Astrocyte (in vitro differentiated cells and primary cell): ENCODE measurements at places on chromosomes 6 and 20.
A peak's percentile ranks its signal among the peaks of the same experiment; 100 is the strongest.

- DNase-seq: no peak
Measured at GRCh38 chr20:44886266-44886651, 754 bp downstream of the YWHAB start.

DNA sequence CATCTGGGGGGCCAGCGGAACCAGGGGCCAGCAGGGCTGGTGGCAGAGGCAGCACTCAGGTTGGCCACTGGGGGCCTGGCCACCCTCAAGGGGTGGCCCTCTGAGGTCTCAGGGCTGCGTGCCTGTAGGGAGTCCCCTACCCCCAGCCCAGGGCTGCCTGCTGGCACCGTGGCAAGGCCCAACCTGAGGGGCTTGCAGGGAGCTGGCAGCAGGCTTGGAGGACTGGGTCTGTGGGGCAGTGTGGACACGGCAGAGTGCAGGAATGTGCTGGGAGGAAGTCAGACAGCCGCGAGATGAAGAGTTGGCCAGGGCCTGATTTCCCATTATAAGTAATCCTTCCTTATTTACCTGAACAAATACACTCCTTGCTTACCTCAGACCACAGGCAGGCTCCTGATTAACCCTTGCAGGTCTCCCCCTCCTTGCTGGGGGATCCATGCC lies at the start of gene SPDEF:
Gene SPDEF, minus strand, starts transcription at position 299 of the 441 bp plus-strand sequence. CDS start 11,874 bp downstream, outside the sequence.
- DNase-seq: peak; percentile 14

GRCh38 chr6:164532198-164533044 lies 777.0 kb downstream of the C6orf118 start:
- DNase-seq: no peak

- DNase-seq: no peak
Measured at GRCh38 chr6:142162780-142163179, 15.7 kb downstream of the VTA1 start.

GRCh38 chr6:131838051-131838450 lies 30.2 kb downstream of the ENPP1 start:
- DNase-seq: peak; percentile 34

DNA sequence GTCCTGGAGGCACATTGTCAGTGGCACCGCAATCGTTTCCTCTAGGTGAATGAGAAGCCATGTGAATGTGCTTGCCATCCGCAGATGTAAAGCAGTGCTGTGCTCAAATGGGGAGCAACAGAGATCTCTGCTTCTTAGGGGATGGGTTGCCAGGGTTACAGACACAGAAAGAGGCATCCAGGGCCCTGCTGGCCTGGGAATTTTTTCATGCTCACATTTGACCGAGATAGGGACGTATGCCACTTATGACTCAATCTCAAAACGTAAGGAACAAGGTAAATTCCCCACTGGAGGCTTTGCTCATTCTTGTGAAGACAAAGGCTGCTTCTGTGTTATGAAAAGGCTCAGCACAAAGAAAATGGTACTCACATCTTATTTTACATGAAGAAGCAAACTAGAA lies 11.0 kb downstream of the C6orf118 start:
- no peak for DNase-seq

DNA sequence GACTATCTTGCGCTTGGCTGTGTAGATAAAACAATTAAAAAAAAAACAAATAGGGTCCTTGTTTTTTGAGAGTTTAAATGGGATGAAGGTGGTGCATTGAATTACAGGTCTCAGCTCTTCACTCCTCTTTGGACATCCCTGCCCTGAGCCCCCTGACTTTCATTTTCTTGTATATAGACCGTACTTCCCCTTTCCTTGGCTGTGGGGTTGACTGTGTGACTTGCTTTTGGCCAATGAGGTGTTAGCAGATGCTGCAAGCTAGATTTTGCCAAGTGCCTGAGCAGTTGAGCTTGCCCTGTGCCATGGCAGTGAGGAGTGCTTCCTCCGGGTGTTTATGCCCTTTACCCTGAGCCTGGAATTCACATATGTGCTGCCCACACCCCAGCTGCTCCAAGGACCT lies 386.1 kb upstream of the ZFP64 start:
- no peak for DNase-seq

DNA sequence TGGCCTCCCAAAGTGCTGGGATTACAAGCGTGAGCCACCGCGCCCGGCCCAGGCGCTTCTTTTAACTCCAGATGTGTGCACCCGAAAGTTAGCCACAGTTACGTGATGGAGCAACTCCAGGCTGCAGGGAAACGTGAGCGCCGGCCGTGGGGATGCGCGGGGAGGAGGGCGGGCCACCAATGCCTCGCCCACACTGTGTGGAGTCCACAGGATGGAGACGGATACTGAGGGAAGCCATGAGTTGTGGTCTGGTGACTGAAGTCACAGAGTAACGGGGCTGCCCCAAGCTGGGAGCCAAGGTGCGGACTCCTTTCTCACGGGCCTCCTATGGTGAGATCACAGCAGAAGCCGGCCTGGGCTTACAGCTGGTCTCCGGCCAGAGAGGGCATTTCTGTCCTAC lies 23.2 kb downstream of the YTHDF1 start:
- no peak for DNase-seq

DNA sequence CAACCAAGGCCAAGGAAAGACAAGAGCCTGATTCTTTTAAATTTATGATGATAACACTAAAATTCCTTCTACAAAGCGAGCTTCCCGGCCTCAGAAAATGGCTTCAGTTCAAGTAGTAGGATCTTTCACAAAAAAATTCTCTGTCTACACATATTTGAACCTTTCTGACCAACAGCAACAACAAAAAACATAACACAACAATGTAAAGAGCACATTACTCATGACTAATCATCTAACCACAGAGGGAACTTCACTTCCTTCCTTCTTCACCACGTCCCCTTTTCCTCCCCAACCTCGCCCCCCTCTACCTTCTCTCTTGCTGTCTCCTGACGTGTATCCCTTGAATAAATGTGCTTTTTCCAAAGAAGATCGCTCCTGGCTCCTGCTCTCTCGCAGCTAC lies 228.2 kb downstream of the MYLK4 start:
- peak; percentile 61 for DNase-seq

DNA sequence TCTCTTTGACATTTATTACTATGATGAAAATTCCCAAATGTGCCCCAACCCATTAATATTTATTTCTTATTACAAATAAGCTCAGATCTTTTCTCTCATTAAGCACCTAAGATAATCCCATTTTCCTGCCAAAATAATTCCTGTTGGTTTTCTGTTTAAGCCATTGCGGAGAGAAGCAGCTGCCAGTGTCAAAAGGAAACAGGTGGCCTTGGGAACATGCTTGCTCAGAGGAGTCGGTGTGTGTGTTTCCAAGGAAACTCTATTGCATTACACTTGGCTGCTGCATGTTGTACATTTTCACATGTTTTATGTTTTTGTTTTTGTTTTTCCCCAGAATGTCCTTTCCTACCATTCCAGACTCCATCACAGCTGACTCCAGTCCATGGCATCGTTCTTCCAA lies 56.4 kb downstream of the CD24 start:
- no peak for DNase-seq

DNA sequence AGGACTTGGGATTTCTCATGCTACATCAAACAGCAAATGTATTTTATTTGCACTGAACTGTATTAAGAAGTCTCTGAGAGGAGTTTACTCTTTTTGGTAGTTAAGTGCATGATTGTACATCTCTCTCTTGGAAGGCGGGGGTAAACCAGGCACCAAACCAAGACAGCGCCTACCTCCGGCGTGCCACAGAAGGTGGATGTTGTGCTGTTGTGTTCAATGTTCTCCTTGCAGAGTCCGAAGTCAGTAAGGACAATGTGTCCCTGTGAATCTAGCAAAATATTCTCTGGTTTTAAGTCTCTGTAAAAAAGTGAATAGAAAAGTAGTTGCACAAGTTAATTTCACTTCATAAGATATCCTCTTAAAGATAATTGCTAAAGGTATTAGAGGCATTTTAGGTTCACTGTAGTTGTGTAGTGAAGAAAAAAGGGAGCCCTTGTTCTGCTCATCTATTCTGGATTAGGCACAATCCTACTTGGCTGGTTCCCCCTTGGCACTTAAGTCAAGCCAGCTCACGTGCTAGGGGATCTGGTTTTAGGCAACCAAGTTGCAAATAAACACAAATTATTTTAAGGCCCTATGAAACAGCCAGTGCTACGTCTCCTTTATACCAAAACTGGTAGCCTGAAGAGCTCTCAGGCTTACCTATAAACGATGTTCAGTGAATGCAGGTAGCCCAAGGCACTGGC lies 119.7 kb upstream of the SLC2A12 start:
- DNase-seq: no peak

GRCh38 chr6:109079981-109080380 lies 14.7 kb downstream of the SESN1 start:
- DNase-seq: no peak

- peak; percentile 32 for DNase-seq
Measured at GRCh38 chr6:112938650-112939049, 591.5 kb downstream of the RFPL4B start.

DNA sequence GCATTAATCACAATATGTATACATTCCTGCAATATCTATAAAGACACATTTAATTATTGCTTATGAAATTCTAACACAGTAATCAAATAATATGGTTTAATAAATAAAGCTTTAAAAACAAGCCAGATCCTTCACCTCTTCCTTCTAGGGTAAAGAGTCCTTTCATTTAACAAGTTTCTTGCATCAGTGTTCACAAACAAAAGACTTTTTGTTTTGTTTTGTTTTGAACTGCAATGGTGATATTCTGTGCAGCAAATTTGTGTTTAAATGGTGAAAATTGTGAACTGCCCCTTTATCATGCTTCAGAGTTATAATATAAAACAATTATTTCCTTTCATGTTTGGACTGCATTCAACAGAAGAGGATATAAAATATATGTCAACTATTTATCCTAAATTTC lies 177.3 kb downstream of the EPHA7 start:
- DNase-seq: no peak
